ENCODE measurements at places on chromosomes 1 and 21.

- no peak for DNase-seq
Observed at GRCh38 chr1:208985231-208985630, 598.3 kb upstream of the CAMK1G start.

DNA sequence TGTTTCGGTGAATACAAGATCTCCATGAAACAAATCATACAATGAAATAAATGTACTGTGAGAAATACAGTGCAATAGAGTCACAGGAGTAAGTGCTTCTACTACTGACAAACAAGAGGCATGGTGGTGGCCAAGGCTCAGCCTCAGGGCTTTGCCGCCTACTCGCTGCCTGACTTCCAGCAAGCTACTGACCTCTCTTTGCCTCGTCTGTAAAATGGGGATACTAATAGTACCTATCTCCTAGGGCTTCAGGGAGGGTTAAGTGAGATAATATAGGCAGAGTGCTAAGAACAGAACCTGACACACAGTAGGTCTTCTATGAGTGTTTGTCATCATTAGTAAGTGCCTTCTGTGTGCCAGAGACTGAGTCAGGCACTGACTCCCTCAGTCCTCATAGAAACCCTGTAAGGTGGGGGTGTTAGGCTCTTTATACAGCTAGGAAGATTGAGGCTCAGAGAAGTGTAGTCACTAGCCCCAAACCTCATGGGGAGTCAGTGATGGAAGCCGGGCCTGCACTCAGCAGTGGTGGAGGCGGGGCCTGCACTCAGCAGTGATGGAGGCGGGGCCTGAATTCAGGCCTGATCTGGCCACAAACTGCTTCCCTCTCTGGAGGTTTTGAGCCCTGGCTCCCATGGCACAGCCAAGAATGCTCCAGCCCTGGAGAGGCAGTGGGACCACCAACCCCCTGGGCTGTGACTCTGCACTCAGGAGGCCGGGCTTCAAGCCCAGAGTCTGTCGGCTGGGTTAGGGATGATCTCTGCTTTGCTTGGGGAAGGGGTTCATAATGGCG lies 6.8 kb downstream of the BSND start:
- no peak for DNase-seq

DNA sequence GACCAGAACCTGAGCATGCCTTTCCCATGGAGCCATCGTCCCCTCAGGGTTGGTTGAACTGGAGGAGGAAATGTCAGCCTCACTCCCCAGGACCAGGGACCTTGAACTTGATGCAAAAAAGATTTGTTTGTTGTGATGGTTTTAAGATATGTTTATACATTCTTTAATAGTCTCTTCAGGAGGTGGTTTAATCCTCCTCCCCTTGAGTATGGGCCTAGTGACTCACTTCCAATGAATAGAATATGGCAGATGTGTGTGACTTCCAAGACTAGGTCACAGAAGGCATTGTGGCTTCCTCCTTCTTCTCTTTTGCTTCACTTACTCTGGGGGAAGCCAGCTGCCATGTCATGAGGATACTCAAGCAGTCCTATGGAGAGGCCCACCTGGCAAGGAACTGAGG lies 81.7 kb upstream of the WNT4 start:
- DNase-seq, result no peak

GRCh38 chr1:107196973-107197562 lies 56.2 kb downstream of the NTNG1 start:
- no peak for DNase-seq

GRCh38 chr1:26483980-26484379 lies 11.7 kb downstream of the HMGN2 start:
- DNase-seq, result no peak

- DNase-seq, result no peak
Observed at GRCh38 chr1:167474191-167474641, 44.1 kb downstream of the CD247 start.

GRCh38 chr1:166978821-166979220 lies 3.5 kb upstream of the ILDR2 start:
- DNase-seq, result no peak

GRCh38 chr1:209486861-209487593 lies 96.5 kb upstream of the CAMK1G start:
- no peak for DNase-seq

DNA sequence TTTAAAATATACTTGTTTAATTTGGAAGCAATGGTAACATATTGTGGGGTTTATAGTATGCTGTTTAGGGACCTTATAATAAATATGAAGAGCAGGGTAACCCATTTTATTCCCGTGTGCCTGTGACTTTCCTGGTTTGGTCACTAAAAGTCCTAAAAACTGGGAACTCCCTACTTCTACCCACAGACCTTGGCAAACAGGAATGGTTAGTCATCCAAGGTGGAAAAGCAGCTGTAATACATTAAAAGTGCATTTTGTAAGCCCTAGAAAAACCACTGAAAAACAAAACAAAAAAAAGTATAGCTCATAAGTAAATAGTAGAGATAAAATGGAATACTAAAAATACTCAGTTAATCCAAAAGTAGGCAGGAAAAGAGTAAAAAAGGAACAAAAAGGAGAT lies 538.9 kb downstream of the LMO4 start:
- no peak for DNase-seq

- no peak for DNase-seq
Observed at GRCh38 chr1:245177071-245177900, 22.5 kb downstream of the KIF26B start.

- no peak for DNase-seq
Observed at GRCh38 chr1:186059311-186059710, 315.7 kb downstream of the TPR start.

GRCh38 chr1:40848530-40849189 lies 13.5 kb downstream of the CITED4 start:
- no peak for DNase-seq

GRCh38 chr1:2611031-2611501 lies 21.8 kb downstream of the MMEL1 start:
- no peak for DNase-seq

DNA sequence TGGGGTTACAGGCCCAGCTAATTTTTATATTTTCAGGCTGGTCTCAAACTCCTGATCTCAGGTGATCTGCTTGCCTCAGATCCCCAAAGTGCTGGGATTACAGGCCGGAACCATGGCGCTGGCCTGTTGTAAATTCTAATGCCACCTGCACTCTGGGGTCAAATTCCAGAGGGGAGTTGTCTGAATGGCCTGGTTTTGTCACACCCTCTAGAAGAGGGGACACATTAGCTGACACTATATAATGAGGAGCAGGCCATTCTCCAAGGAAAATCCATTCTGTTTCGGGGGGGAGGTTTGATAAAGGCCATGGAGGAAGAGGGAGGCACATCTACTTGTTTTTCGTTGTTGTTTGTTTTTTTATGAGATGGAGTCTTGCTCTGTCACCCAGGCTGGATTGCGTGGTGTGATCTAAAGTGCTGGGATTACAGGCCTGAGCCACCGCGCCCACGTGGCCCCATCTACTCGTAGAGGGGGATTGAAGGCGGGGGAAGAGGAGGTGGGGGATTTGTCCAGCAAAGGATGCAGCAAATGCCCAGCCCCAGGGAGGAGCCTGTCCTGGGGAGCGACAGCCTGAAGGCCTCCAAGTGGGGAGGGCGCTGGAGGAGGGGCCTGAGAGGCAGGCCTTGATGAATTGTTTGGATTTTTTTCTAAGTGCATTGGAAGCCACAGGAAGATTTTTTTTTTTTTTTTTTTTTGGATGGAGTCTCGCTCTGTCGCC lies 78.4 kb upstream of the SLC45A1 start:
- DNase-seq, result no peak

DNA sequence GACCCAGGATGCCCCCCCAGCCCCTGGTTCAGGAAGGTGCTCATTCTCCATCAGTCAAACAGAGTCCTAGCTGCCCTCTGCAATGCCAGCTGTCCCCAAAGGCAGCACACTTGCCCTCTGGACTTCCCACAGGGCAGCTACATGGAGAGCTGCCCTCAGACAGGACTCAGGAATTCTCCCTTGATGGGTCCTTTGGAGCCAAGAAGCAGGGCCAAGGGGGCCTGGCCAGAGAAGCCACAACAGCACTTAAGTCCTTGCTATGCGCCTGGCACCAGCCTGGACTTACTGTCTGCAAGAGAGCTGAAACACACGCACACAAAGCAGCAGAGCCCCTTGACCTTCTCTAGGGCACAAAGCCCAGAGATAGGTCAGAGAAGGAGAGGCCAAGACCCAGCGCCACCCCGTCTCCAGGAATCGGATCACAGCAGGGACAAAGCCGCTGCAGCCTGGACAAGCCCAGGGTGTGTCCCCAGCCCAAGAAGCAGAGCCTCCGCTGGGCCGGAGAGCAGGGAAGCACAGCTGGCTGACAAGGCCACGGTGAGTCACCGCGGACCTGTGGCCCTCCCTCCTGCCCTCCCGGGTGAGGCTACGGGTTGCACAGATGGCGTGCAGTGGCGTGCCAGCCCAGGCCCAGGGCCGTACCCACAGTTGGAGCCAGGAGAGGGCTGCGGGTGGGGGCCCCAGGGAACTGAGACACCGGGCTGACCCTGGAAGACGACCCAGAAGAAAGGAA lies 1.7 kb downstream of the WNT9A start:
- DNase-seq, result no peak

DNA sequence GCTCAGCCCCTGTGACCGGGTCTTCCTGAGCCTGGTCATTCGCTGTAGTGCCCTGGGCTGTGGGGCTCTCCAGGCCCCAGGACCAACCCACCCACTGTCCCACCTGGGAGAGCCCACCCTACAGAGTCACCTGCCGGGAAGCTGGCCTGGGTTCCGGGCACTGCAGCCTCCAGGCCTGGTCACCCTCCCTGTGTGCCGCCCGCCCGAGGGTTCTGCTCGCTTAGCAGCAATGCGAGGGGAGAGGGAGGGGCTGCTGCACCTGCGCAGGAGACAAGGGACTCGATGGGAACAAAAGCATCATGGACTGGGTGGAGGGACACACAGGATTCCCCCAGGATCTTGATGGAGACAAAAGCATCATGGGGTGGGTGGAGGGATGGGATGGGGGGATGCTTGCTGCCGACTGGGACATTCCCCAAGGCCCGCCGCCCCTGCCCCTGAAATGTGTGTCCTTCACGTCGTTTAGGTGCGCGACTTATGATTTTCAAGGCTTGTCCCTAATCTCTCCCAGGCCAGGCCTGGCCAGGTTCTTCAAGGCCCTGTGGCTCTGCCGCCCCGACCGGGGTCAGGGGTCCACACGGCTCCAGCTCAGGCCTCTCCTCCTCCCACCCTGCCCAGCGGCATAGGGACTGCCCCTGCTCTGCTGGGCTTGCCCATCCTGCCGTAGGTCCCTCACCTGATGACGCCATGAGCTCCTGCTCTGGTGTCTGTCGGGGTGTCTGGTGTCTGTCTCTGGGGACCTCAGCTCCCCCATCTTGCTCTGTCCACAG lies 1.7 kb downstream of the KRTAP10-8 start:
- DNase-seq, result no peak

DNA sequence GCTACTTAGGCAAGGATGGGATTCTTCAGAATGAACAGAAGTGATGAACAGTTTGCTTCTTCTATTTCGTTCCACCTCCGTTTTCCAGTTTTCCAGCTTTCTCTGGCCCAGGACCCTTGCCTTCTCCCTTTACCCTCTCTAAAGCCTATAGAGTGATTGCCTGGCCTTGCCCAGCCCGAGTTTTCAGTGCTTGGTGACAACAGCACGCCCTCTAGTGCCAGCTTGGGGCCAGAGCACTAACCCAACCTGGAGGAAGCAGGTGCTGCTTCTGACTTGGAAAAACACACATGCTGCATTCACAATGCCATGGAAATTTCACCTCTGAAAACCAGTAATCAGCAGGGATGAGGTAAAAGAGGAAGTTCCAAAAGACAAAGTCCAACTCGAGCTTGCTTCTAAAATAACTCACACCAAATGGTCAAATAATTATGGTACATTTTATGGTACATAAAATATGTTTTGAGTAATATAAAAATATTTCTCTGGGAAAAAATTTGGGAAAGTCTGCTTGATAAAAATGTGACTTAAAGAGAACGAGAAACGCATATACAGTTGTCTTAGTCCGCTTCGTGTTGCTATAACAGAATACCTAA lies 26.1 kb downstream of the UBE2T start:
- no peak for DNase-seq

DNA sequence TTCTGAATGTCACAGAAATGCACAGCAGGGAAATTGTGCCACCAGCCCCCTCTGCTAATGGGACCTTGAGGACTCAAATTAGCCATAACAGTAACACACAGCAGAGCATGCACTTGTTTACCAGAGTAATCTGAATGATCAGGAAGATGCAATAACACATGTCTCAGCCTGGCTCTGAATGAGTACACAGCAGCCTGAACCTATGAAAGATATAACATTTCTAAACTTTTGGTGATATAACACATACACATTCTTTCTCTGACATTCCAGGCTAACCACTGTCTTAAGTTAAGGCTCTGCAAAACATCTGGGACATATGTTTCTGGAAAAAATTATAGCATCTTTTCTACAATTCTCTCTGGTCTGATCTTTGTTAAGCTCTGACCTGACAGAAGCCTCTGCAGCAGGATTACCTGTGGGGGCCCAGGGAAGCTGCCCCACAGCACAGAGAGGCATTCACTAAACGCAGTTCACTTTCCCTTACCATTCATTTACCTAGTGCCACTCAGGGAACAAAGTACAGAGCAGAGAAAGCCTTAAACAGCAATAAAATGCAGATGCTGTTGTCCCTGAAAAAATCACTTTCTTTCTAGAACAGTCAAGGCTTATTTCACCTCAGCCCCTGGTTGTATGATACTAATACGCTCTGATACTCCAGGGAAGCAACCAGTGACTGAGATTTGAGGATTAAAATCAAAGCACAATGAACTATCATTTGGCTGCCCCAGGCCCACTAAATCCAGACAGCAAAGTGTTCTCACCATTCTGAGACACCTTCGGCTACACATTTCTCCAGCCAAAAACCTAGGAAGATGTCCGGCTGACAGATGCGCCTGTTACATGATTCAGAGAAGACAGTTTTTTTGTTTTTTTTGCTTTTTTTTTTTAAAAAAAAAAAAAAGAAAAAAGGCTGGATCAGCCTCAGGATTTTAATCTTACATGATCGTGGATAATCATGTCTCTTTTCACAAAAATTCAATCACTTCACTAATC lies 54.0 kb upstream of the CNN3 start:
- DNase-seq, result no peak

GRCh38 chr1:10765734-10766478 lies 30.5 kb downstream of the CASZ1 start:
- DNase-seq, result no peak

DNA sequence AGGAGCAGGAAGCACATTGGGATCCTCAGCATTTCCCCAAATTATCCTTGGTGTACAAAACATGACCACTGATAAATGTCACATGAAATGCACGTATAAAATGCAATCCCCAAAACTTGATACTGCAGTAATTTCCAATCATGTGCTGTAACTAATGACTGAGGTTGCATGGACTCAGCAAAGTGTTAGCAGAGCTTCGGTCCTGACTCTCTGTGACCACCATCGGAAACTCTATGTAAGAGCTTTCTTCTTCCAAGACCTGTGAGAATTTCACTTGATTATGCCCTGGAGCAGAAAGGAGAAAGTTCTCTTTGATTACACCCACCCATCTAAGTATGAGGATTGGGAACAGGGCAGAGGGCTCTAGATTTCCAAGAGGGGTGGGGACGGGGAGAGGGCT lies 908 bp downstream of the CD53 start:
- DNase-seq, result no peak

- DNase-seq, result no peak
Observed at GRCh38 chr1:5225707-5226704, 571.6 kb downstream of the AJAP1 start.

GRCh38 chr21:33855190-33855589 lies 60.4 kb downstream of the ATP5PO start:
- no peak for DNase-seq

All from esophagus squamous epithelium (tissue), 5 donors.